Fibroblast of skin of left biceps (primary cell): ENCODE measurements at places on chromosomes 16 and 17.

- DNase-seq = no peak
Observed at GRCh38 chr17:19371259-19372010, 6.9 kb upstream of the MAPK7 start.

GRCh38 chr16:26554030-26554429, 512.7 kb upstream of the C16orf82 start:
- no peak for DNase-seq

DNA sequence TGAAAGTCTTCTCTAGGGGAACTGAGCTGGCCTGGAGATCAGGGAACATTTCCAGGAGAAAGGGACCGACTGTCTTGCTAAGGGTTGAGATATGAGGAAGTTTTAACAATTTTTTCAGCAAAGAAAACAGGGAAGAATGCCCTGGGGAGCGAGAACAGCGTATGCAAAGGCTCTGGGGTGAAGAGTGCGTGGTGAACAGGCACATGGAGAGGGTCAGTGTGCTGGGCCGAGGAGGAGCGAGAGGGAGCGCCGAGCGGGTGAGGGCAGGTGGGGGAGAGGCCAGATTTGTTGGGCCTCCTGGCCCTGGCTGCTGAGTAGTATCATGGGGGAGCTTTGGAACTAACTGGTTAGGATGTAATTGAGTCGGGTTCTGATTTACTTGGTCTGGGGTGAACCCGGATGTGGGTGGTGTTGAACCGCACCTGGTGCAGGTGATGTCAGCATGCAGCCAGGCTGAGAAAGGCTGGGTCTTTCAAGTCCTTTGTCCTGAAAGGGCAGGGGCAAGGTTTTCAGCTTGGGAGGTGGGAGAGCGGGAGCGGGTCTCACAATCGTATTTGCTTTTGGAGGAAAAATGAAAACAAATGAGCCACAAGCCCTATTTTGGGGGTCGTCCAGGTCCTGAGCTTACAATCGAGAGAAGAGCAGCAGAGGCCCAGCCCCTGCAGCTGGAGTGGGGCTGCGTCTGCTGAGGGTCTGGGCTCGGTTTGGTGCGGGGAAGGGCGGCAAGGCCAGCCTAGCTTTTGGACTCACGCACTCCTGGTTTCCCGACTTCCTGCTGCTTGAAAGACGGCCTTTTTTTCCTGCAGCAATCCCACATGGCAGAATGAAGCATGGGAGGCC, 11.1 kb upstream of the WFDC1 start:
- DNase-seq = no peak

DNA sequence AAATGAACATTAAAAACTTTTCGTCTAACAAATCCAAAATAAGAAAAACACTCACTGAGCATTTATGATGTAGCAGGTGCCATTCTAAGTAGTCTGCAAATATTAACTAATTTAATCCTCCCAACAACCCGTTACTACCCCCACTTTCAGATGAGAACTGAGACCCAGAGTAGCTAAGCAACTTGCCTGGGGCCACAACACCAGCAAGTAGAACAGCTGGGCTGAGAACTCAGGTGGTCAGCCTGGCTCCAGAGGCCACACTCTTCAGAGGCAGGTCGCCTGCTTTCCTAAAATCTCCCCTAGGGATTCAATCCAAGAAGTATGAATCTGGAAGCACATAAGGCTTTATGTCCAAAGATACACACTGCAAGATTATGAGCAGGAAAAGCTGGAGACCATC, 6.2 kb downstream of the MBTPS1 start:
- no peak for DNase-seq

DNA sequence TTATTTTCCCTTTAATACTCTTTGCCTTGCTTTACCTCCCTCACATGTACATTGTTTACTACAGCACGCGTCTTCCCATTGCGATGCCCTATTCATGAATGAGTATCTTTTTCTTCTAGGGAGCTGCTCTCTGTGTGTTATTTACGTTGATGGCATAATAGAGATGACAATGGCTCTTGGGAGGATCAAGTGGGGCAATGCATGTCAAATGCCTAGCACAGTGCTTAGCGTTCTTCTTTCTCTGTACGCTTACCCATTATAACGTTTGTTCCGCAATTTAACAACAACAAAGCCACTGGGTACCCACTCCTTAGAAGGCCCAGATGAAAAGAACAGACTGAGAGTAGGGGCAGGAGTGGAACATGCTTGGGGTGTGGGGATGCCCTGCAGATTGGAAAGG, 271.6 kb upstream of the TNRC6C start:
- no peak for DNase-seq

DNA sequence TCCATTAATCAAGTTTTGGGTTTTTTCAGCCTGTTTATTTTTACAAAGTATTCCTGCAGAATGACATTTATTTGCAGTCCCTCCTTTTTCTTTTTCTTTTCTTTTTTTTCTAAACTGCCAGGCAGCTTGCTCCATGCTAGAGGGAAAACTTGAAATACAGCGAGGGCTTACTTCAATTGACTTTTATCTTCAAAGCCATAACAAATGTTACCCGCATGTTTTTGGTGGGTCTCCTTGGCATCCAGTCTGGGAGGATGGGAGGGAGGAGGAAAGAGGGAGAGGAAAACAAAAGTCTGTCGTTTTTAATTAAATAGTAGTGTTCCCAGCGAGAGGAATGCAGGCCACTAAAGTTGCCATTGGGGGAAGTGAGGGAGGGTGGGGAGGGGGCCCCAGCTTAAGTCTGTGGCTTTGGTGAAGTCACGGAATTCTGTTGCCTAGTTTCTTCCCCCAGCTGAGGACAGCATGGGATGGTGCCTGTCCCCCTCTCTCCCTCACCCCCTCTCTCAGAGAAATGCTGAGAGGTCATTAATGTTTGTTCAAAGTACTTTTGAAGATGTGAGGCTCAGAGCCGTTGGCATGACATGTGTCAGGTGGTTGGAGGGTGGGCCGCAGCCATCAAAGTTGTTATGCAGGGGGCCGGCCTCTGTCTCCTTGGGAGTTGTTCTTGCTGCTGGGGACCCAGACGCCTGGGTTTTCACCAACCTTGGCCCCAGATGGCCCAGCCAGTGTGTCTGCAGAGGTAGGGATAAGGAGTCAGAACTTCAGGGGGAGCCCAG, 2.9 kb downstream of the NKD1 start:
- DNase-seq = no peak

DNA sequence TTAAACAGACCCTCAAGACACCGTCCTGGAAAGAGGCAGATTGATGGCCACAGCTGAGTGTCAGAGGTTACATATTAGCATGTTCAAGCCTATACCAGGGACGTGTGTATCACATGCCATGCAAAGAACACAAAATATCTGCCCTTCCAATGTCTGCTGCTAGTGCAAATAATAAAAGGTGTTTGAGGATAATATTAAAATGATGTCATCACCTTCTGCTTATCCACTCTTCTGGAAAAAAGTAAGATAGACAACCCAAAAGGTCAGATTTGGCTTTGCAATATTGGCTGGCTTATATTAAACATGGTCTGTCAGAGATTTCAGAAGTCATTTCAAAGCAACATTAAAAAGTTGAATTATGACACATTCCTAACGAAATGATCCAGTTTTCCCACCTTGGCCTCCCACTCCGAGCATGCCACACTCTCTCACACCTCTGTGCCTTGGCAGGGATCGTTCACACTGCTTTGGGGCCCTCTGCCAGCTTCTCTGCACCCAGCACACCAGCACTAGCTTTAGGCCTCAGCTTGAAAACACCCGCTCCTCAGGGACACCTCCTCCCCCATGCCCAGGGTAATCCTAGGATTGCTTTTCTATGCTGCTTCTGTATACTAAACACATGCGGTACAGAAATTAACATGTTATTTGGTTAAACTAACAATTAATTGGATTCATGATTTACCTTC, 248.2 kb downstream of the NTN1 start:
- no peak for DNase-seq

DNA sequence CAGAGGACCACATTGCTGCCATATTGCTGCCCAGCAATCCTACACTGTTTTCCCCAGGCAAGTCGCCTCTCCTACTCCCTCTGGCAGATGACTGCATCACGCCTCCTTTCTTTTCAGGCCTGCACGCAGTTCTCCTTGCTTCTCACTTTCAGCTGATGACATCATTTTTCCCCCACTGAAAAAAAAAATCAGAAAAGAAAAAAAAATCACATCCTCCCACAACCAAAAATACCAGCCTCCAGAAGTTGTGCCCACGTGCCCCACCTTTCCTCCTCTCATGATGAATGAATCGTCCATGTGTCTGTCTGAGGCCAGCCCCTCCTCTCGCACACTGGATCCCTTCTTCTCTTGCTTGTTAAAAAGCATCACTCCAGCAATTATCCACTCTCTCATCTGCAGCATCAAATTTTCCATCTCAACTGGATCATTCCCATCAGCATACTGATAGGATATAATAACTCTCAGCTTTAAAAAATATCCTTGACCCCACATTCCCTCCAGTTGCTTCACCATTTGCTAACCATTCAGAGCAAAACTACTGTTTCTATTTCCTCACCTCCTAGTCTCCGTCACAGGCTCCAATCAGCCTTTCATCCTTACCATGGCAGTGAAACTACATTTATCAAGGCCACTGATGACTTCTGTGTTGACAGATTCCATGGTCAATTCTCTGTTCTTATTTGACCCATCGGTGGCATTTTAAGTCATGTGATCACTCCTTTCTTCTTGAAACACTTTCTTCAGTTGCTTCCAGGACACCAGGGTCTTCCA, 30.1 kb upstream of the DYNLL2 start:
- DNase-seq = no peak

DNA sequence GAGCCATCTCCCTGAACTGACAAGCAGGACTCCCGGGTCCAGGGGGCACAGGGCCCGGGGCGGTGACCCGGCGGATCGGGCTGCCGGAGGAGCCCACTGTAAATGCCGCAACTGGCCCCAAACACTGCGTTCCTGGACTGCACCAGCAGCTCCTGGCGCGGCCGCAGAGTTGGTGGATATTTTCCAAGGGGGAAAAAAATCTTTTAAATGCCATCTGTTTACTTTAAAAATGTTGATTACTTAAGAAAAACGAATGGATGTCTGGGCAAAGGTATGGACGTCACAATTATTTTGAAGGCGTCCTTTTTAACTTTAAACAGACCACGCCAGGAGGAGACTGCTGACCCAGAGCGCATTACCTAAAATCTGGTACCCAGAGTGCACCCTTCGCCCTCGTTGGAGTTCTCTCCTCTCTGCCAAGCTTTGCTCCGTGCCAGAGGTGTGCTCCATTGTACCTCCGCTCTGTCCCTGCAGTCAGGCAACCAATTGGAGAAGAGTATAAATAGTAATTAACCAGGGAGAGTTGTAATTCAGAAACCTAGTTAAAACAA, 3.4 kb downstream of the HS3ST3B1 start:
- DNase-seq = no peak

DNA sequence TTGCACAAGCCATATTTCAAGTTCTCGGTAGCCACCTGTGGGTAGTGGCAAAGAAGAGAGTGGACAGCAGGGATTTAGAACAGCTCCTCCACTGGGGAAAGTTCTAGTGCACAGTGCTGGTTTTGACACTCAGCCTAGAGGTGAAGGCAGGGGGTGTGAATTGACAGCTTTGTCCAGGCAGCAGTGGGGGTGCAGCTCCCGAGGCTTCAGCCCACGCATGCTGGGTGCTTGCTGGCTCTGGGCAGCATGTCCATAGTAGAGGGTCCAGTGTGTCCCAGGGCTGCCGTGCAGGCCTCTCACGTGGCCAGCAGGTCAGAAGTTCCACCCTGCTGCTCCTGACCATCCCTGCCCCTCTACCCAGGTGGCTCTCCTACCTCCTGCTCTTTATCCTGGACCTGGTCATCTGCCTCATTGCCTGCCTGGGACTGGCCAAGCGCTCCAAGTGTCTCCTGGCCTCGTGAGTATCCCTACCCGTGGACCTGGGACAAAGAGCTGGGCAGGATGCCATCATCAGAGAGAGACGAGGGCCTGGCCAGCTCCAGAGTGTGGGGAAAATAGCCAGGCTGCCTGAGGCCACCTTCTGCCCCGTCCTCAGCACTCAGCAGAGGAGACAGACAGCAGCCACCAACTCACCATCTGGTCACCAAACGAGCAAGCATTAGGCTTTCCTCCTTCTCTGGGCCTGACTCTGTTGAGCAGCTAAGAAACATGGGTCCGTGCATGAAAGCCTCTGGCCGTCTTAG, 29.8 kb downstream of the TTYH2 start:
- DNase-seq = no peak

- DNase-seq = no peak
Observed at GRCh38 chr17:37744961-37745800, at the start of gene HNF1B. HNF1B (minus strand) TSS chr17:37745059; CDS start chr17:37744884, 175 bp downstream.

DNA sequence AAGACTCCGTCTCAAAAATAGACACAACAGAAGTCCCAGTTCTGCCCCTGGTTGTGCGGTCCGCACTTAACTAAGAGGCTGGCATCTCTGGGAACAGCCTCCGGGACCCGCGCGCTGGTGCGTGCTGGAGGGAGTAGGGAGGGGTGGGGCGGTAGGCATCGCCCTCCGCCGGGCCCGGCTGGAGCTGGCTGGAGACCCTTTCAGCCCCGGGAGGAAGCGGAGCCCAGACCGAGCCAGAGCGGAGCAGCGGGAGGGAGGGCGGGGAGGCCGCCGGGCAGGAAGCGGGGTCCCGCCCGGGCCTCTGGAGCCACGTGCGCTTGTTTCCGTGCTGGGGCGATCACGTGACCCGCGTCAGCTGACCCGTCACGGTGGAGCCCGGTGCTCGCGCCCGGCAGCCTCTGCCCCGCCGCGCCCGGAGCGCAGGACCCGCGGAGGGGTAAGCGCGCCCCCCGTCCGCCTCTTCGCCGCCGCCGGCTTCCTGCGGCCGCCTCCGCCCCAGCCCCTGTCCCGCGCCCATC, at the start of gene WDR81:
Gene WDR81, plus strand, starts transcription at position 354 of the 518 bp plus-strand sequence. CDS start 256 bp downstream, outside the sequence.
- DNase-seq = peak; percentile 53

- DNase-seq = peak; percentile 73
Observed at GRCh38 chr16:25045696-25046381, 30.7 kb upstream of the ARHGAP17 start.

GRCh38 chr16:85235991-85236817, 123.9 kb upstream of the CIBAR2 start:
- no peak for DNase-seq

DNA sequence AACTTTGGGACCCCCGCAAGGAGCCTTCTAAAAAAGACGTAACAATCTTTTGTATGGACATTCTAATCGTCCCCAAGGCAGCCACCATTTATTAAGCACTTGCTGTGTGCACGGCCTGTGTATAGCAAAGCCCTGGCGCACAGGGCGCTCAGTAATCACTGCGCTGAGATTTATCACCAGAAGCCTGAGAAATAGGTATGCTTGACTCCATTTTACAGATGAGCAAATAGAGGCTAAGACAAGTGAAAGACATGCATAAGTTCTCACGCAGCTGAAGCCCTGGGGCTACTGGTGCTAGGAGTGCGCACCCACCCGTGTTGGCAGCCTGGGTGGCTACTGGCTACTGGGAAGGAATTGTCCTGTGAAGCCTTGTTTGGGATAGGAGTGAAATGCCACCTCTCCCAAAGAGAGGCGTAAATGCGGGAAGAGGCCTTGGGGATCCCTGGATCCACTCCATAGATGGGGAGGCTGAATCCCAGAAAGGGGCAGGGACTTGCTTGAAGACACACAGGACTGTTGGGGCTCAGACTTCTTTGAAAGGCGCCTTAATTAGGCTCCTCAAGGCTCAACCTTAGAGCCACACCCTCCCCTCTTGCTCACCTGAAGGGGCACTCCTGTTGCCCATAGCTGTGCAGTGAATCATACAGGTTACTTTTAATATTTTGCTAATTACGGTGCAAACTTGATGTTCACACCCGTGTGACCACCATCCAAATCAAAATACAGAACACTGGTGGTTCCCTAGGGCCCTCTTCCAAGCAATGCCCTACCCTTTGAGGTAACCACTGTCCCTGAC, 634 bp upstream of the NATD1 start:
- DNase-seq = no peak

- DNase-seq = no peak
Observed at GRCh38 chr16:7517496-7517895, 184.9 kb downstream of the RBFOX1 start.
